ENCODE measurements at places on chromosomes 1 and 21. TPM values are rescaled to one million over a fixed set of nuclear protein-coding genes. Genes with fewer than 3 reads are reported as not detected.

The TAS1R3 gene
- 0.39 TPM for total RNA-seq

The HOOK1 gene
- 13.3 TPM for total RNA-seq

The ELF3 gene
- 14.0 TPM for total RNA-seq

The C4BPA gene
- total RNA-seq: 0.39 TPM

The PAPPA2 gene
- 2.8 TPM for total RNA-seq

The LZIC gene
- total RNA-seq: 36.3 TPM

The OR2G6 gene
- not detected for total RNA-seq

The SNIP1 gene
- total RNA-seq: 11.7 TPM

The SH2D2A gene
- total RNA-seq: 0.89 TPM

The SPATA17 gene
- total RNA-seq: 0.59 TPM

The PODN gene
- 13.8 TPM for total RNA-seq

The TMIGD3 gene
- 0.30 TPM for total RNA-seq

The GFI1 gene
- 1.9 TPM for total RNA-seq

The ATAD3C gene
- total RNA-seq: 0.39 TPM

The CFHR1 gene
- total RNA-seq: 0.59 TPM

The FCRLB gene
- total RNA-seq: 0.39 TPM

DNA sequence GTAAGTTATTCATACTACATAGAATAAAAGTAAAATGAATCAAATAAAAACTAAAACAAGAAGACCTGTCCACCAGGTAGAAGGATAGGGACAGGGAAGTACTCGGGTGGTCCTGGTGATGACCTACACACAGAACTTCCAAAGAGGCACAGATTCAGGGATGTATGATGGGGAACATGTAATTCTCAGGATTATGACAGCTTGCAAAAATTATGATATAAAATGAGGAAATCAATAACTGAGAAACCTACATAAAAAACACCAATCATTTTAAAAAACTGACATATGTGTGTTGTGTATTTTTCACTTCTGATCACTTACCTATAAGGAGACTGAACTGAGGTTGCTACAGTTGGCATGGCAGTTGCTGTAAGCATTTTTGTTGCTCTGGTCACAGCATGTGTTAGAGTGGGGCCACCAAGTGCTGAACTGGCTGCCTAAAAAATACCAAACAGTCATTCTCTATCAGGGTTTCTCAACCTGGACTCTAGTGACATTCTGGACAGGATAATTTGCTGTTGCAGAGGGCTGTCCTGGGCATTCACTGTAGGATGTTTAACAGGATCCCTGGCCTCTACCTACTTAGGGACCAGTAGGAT, 73.8 kb downstream of the USP24 start:
- DNase-seq: no peak

DNA sequence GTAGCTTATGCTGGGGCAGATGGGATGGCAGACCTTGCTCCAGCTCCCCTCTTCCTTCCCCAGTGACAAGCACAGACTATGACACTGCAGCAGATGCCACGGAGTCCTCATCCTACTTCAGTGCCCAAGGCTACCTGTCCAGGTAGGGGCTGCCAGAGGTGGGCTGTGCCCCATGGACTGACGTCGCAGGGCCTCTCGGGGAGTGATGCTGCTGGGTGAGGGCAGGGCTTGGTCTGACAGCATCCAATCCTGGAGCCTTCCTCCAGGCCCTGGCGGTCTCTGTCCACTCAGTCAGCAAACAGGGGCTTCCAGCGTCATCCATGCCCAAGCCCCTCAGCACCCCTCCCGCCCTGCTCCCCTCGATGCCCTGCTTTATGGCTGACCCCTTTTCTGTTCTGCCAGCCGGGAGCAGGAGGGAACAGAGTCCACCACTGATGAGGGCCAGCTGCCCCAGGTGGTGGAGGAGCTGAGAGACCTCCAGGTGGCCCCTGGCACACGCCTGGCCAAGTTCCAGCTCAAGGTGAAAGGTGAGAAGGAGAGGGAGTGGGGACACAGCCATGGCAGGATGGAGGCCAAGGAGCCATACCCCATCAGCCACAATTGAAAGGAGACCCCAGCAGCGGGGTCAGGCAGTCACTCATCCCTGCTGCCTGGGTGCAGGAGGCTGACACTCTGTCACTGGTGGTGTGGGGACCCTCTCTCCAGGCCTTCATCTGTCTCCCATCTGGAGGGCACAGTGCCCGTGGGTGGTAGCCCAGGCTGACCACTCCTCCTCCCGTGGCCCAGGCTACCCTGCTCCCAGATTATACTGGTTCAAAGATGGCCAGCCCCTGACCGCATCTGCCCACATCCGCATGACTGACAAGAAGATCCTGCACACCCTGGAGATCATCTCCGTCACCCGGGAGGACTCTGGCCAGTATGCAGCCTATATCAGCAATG, 73.6 kb downstream of the TRIM11 start:
- DNase-seq: no peak

DNA sequence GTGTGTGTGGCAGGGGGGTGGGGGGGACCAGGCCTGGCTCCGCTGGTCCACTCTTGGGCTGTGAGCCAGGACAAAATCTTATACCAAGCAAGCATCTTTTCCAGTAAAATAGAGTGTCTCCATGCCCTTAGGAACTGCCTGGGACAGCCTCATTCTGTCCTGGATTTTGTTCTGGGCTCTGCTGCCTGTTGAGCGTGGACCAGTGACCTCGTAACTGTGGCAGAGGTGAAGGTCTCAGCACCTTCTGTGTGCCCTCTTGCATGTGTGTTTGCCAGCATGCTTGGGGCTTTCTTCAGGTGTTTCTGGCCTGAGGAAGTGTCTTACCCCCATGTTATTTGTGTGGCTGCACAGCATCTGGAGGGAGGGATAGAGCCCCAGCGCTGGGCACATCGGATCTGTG, 45.7 kb downstream of the GALNT2 start:
- DNase-seq: no peak

DNA sequence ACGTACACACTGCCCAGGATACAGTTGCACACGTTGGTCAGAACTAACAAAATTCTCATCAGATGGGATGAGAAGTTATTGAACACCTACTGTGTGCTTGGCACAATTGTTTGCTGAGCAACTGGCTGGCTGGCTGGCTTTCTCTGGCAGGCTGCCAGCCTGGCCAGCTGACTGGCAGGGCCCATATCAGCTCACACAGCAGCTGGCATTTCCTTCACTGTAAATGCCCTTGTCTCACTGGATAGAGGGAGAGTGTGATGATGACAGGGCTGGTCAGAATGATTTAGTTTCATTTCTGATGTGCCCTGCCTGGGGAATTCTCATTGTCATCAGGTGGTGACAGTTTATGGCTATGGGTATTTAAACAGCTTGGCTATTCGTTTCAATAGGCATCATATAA, 15.8 kb downstream of the CAMK2N1 start:
- DNase-seq: no peak

GRCh38 chr1:184629266-184629665, 125.4 kb downstream of the EDEM3 start:
- no peak for DNase-seq

DNA sequence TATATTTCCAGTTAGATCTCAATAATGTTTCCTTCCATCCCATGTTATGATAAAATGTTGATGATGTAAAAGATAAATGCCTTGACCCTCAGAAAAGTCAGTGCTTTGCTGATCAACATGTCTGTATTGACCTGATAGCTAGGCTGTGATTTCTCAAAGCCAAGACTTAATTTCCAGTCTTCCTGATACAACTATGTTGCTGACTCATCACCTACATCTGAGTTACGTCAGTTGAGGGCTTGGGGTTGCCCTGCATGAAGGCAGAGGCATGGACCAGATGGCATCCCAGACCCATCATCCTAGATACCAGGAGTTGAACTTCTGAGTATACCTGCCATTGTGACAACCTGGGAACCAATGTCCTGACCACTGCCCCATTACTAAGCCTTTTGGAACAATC, 4.8 kb downstream of the LCE1D start:
- no peak for DNase-seq

- DNase-seq: peak; percentile 22
Observed at GRCh38 chr1:151371370-151372057, 991 bp downstream of the SELENBP1 start.

GRCh38 chr1:60974524-60975372, 107.6 kb upstream of the NFIA start:
- DNase-seq: no peak

DNA sequence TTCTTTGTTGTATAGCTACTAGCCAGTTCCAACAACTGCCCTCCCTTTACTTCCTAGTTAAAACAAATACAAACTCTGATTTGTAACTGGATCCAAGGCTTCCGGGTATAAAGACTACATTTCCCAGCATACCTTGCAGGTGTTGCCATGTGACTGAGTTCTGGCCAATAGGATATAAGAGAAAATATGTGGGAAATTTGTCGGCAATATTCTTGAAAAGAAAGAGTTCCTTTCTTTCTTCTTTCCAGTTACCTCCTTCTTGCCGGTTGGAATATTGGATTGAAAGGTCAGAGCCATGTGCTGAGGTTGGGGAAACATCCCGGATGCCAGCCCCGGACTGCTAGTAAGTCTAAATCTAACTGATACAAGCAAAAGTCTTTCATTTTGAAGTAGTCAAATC, 23.0 kb upstream of the ZBTB40 start:
- peak; percentile 32 for DNase-seq

DNA sequence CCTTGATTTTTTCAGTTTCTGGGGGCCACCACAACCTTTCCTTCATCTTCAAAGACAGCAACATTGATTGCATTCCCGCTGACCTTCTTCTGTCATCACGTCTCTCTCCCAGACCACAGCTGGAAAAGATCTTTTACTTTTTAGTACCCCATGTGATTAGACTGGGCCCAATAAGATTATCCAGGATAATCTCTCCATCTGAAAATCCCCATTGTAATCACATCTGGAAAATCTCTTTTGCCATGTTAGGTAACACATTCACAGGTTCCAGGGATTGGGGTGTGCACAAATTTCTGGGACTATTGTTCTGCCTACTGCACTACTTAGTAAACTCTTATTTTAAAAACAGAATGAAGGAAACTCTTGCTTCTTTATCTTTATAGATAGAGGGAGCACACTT, 47.1 kb upstream of the INSL5 start:
- DNase-seq: no peak

GRCh38 chr1:40053138-40053887, 12.8 kb downstream of the CAP1 start:
- DNase-seq: no peak

DNA sequence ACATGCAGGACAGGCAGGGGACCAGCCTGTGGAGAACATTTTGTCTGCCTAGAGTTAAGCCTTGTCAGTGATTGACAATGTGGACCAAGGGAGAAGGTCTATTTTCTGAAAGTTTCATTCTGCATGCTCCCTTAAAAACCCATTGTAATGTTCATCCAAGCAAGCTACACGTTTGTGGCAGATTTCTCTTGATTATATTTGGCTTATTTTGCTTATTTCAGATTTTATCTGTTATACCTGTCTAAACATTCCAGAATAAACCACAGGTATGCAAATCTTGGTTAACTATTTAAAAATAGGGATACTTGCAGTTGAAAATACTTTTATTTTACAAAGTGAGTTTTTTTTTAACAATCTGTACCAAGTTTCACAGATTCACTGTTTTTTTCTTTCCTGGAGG, 78.2 kb upstream of the F3 start:
- no peak for DNase-seq

DNA sequence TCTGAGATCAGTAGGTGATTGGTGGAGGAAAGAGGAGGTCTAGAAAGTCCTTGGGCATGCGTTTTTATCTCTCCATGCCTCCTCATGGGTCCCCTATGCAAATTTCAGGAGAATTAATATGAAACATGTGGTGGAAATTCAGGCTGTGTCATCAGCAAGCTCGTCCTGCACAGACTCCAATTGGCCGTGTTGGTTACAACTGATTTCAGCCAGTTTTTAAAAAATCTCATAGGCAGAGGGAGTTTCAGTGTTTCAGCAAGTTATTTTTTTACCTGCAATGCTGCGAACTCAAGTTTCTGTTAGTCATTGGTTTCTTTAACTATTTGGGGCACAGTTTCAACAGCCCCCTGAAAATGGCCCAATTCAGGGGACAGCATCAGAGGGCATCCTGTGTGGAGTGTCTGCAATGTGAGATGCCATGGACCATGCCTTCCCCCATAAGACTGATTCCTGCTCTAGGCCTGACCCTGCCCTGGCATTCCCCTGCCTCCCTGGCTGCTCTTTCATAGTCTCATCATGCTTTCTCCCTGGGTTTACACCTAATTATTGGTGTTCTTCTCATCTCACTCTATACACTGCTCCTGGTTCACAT, 59.9 kb downstream of the C1orf198 start:
- peak; percentile 94 for DNase-seq

DNA sequence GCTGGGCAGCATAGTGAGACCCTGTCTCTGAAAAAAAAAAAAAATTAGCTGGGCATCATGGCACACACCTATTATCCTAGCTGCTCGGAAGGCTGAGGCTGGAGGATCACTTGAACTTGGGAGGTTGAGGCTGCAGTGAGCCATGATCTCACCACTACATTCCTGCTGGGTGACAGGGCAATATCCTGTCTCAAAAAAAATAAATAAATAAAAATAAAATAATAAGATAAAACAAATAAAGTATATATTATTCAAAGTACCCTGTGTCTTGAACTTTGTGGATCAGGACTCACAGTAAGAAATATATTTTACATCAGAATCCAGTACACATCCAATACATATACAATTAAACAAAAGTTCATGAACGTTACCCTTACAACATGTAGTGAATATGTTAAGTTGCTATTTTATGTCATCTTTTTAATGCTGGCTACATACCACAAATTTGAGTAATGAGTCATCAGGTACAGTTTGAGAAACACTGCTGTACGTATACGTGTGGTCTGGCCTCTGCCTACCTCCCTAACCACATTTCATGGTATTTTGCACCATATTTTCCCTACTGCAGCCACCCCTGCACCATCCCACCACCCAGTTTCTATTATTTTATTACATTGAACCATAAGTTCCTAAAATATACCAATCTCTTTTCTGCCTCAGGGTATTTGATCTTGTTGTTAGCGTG, 4.4 kb downstream of the NME7 start:
- DNase-seq: no peak

DNA sequence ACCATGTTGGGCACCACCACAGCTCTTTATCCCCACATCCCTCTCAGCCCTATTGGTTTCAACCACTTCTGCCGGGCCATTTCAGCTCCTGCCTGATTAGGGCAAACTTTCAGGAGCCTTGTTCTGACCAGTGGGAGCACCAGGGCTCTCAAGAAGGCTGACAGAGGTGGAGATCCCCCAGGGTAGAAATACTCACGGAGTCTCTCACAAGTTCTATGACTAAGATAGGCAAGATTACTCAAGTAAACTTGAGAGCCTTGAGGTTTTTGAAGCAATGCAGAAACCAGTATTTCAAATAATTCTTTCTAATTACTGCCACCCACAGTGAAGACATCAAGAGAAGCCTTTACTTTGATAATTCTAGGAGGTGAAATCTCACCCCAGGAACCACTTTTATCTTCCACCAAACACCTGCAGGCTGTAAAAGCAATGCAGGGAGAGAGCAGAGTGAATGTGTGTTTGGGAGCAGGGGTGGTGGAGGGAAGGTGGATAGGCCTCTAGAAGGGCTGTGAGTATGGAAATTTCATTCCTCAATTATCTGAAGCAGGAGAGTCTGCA, 6.6 kb upstream of the PTCH2 start:
- DNase-seq: no peak

GRCh38 chr1:224377676-224378006, 21.0 kb downstream of the CNIH4 start:
- no peak for DNase-seq
